GM23248 (cell line): ENCODE measurements at places on chromosomes 4 and X. TPM values are rescaled to one million over a fixed set of nuclear protein-coding genes. Genes with fewer than 3 reads are reported as not detected.

The NDUFA1 gene
- total RNA-seq, result 34.8 and 46.4 TPM in 2 replicates

The CLDN22 gene
- not detected in 2 replicates for total RNA-seq

GRCh38 chr4:16505726-16506125 is 279.5 kb upstream of the TAPT1 start:
- no peaks in the 10 kb centered on the region for H3K27me3 ChIP-seq
- no peak overlapping the region for H3K4me3 ChIP-seq
- H3K27ac ChIP-seq, result no peak overlapping the region
- H3K36me3 ChIP-seq, result peaks cover 26% of the 10 kb centered on the region
- DNase-seq, result peak; percentile 39
- H3K4me1 ChIP-seq, result no peaks in the 10 kb centered on the region

- H3K36me3 ChIP-seq, result no peaks in the 10 kb centered on the region; the same call in 1 of the 2 replicates
- no peak overlapping the region for H3K27ac ChIP-seq
- peak; percentile 20 for DNase-seq
- H3K4me1 ChIP-seq, result peaks cover 17% of the 10 kb centered on the region
These were observed 127.9 kb downstream of the NEK1 start for GRCh38 chr4:169484485-169484884.

DNA sequence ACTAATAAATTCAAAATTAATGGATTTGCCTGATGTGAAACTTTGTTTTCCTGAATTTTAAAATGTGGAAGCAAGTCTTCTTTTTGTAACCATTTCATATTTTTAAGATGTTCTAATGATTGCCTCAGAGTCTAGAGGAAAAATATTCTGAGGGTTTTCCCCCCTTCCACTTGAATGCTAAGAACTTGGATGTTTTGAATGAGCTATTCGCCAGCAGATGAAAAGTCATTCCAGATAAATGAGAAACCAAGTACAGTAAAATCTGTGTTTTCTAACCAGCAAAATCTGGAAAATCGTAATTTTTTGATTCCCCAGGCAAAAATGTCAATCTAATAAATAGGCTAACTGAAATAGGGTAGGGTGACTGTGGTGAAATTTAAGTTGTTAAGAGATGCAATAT is 45.6 kb downstream of the SLIT2 start:
- H3K27ac ChIP-seq, result peak overlapping the region; percentile 3; the same call in 1 of the 2 replicates
- peak; percentile 48 for DNase-seq
- H3K36me3 ChIP-seq, result no peaks in the 10 kb centered on the region
